ENCODE measurements at places on chromosomes 13 and 19. TPM values are rescaled to one million over a fixed set of nuclear protein-coding genes. Genes with fewer than 3 reads are reported as not detected.

DNA sequence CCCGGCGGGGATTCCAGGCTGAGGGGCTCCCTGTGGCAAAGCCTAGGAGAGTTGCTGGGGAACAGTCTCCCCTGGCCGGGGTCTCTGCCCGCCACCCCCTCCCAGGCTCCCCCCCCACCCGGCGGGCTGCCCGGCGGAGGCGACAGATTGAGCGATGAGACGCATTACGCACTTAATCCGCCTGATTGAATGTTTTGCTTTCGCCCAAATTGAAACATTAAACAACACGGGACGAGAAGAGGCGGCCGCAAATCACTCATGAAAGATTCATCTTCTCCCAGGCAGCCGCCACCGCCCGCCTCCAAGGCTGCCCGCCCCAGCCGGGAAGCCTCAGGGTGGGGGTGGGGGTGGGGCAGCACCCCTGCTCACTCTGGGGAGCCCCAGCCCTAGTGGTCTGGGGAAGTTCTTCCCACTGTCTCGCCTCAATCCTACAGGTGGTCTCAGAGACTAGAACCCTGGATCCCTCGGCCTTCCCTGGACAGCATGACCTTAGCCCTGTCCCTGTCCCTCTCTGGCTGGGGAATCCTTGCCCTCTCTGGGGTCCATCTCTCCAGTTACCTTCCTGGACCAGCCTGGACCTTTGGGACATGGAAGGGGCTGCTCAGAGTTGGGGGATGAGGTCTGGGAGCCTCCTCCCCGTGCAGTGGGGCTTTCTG lies 7.6 kb upstream of the ERFL start:
- no peaks in the 10 kb centered on the region for H3K4me1 ChIP-seq
- H3K36me3 ChIP-seq = no peaks in the 10 kb centered on the region
- peaks cover 3% of the 10 kb centered on the region for H3K27me3 ChIP-seq
- no peak overlapping the region for H3K27ac ChIP-seq
- no peak overlapping the region for H3K4me3 ChIP-seq
- DNase-seq = no peak

GRCh38 chr13:113654175-113654560 lies 3.8 kb downstream of the ATP4B start:
- H3K36me3 ChIP-seq = no peaks in the 10 kb centered on the region
- no peak overlapping the region for H3K27ac ChIP-seq
- no peak overlapping the region for H3K4me3 ChIP-seq
- DNase-seq = no peak
- H3K27me3 ChIP-seq = no peaks in the 10 kb centered on the region

DNA sequence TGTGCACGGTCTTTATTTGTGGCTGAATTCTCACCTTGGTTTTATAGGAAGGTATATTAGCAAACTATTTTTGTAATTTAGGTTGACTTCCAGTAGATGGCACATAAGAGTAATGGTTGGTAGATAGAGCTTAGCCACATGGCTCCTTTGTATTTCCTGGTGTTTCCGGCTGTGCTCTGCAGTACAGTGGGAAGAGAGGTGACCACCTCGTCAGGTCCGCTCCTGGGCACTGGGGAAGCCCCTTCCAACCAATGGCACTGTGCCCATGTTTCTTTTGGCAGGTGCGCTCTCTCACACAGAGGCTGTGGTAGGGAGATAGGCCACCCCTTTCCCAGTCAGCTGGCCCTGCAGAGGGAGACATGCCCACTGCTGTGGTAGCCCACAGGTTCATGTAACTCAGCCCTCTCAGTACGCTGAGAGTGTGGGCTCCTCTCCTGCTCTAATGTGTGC lies 74.3 kb upstream of the ATP12A start:
- H3K27ac ChIP-seq = no peak overlapping the region
- no peaks in the 10 kb centered on the region for H3K4me1 ChIP-seq
- DNase-seq = no peak
- no peaks in the 10 kb centered on the region for H3K27me3 ChIP-seq
- no peaks in the 10 kb centered on the region for H3K36me3 ChIP-seq
- no peak overlapping the region for H3K4me3 ChIP-seq

DNA sequence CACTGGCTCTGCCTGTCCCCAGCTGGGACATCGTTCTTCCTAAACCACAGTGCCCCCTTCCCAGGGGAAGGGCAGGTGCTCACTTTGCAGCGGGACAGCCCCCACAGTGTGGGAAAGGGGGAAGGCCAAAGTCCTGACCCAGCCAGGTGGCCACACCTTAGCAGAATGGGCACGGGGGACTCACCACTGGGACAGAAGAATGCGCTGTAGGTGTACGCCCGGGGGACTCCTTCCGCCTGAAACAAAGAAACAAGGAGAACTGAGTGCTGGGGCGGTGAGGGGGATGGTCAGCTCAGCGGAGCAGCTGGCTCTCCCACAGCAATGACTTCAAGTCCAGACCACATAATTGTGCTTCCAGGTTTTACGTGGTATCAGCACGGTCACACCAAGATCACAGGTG lies 49.4 kb downstream of the F2RL3 start:
- DNase-seq = no peak
- H3K27ac ChIP-seq = no peak overlapping the region
- H3K27me3 ChIP-seq = no peaks in the 10 kb centered on the region
- no peaks in the 10 kb centered on the region for H3K4me1 ChIP-seq
- H3K4me3 ChIP-seq = no peak overlapping the region

The ZNF675 gene
- total RNA-seq = 2.5 TPM

The ZNF260 gene
- 9.6 TPM for total RNA-seq
